NCI-H1092 (cell line): ENCODE measurements at places on chromosomes 7 and 10.
A peak's percentile ranks its signal among the peaks of the same experiment; 100 is the strongest.

DNA sequence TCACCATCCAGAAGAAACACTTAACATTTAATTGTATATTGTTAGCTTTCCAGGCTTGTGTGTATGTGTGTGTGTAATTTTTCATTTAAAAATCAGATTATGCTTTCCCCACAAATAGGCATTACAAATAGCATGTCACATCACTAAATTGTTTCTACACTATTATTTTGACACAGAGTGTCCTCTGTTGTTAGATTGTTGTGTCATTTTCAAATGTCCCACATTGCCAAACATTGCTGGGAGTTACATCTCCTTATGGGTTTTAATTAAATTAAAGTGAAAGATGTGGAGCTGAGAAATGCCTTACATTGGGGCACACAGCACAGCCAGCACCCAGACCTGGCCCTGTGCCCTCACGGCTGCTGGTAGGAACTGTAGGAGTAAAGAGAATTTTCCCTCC is 295.6 kb downstream of the ZEB1 start:
- no peak for DNase-seq

- no peak for DNase-seq
Observed at GRCh38 chr10:71836596-71836974, 14.5 kb downstream of the PSAP start.

DNA sequence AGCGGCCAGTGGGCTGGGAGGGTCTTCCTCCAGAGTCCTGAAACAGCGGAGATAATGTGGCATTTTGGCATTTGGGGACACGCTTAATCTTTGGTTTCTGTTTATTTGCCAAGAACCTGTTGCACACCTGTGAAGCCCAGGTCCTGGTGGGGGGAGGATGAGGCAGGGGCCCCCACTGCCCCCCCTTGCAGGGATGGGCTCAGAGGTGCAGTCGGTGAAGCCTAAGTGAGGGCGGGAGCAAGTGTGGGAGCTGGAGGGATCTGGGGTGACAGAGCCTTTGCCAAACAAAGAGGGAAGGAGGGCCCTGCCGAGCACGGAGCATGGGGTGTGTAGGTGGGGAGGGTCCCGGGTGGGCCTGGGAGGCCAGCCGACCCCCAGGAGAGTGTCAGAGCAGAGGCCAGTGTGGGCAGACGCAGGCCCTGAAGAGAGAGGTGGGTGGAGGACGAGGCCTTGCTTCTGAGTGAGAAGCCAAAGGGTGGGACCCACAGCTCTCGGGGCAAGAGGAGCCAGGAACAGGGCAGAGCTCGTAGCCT is 62.1 kb upstream of the ADGRA1 start:
- no peak for DNase-seq

DNA sequence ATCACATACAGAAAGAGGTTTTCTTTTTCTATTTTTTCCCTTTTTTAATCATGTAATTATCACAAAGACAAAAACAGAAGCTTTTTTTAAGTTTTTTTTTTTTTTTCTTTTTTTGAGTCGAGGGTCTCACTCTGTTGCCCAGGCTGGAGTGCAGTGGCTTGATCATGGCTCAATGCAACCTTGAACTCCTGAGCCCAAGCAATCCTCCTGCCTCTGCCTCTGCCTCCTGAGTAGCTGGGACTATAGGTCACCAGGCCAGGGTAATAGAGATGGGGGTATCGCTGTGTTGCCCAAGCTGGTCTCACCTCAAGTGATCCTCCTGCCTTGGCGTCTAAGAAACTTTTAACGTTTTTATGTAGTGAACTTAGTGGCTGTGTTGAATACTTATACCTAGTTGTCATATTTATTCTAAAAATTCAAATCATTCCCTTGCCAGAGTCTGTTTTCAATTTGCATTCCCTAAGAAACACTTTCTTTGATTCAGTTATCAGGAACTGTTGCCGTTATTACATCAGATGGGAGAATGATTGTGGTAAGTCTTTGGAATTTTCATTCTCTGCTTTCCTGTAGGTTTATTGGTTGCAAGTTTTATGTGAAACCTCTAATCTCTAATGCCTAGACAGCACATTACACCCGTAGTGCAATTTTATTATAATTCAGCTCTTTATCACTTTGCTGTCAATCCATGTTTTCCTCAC is 1.3 kb downstream of the LSM8 start:
- no peak for DNase-seq

GRCh38 chr7:55304018-55304762 is 60.9 kb upstream of the LANCL2 start:
- no peak for DNase-seq

DNA sequence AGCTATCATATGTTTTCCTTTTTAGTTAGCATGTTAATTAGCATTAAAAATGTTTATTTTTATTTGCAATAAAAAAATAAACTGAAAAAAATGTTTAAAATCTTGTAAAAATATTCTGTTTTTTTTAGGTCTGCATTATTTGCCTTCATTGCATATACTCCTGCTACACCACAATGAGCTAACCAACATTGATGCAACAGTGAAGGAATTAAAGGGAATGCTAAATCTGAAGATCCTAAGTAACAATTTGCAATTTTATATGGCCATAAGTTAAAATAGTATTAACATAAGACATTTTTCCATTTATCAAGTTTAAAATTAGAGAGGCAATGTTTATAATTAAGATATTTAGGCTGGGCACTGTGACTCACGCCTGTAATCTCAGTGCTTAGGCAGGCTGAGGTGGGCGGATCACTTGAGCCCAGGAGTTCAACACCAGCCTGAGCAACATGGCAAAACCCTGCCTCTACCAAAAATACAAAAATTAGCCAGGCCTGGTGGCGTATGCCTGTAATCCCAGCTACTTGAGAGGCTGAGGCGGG is 32.2 kb downstream of the LRRC72 start:
- DNase-seq, result no peak

DNA sequence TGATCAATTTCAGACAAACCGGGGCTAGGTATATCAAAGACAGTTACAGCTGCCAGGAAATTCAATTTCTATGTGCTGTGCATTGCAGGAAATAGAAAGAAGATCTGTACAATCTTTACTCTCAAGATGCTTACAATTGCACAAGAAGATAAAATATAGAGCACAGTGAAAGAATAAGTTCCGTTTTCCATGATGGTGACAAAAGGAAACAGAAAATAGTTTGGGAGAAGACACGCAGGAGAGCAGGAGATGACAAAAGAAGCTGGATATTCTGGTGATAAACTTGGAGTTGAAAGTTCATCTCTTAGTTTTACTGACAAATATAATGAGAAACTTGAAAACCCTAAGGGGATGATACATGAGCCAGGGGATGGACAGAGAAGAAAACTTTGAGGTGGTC is 646.0 kb downstream of the PARD3 start:
- DNase-seq, result no peak

GRCh38 chr10:105596749-105597148 is 955.7 kb downstream of the SORCS3 start:
- no peak for DNase-seq

DNA sequence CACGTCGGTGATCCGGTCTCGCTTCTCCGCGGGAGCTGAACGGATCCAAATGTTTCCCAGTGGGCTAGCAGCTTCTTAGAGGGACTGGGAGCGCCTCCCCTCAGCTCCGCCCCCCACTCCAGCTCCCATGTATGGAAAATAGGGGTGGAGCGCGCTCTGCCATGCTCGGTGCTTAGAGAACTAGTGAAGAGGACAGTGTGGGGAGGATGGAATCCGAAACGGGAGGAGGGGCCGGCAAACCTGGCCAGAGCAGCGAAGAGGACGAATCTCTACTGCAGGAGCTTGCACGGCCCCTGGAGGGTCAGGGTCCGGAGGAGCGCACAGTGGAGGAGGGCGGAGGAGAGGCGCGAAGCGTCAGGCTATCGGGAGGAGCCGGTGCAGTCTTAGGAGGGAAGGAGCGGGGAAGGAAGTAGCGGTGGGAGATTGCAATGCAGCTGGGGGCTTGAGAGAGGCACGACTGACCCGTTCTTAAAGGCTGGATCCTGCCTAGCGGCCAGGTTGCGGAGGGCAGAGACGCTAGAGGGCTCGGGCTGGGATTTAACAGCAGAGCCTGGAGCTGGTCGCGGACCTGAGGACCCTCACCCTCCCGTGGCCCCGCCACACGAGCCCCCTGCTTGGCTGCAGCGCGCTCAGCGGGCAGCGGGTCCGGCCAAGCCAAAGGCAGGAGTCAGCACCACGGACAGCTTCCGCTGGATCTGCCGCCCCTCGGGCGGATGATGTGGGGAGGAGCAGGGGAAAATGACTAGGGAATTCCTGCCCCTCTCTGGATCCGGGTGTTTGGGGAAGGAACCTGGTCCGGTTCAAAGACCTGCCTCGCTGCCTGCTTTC is at the start of gene PRLHR:
TSS of gene PRLHR (minus strand) at position 51 of the 828 bp plus-strand sequence. CDS start 404 bp downstream, outside the sequence.
- DNase-seq, result no peak

DNA sequence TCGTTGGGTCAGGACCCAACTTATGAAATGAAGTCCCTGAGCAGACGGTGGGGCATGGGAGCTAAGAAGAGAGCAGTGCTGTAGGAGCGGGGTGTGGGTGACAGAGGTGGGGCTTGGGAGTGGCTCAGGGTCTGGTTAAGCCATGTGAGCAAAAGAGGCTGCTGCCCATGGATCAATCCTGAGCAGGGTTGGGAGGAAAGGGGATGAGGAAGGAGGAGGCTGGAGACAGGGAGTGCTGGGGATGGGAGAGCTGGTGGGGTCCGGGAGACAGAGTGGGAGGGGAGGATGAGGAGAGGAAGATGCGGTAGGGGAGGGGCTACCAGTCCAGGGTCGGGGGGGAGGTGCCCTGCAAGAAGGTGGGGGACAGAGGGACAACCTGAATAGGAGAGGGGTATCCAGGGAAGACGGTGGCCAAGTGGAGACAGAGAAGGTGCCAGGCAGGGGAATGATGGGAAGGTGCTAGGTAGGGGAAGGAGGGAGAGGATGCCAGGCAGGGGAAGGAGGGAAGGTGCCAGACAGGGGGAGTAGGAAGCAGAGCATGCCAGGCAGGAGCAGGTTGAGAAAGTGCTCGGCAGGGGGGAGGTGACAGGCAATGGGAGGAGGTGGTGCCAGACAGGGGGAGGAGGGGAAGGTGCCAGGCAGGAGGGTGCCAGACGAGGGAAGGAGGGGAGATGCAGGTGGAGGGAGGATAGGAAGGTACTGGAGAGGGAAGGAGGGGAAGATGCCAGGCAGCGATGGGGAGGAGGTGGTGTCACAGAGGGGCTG is 27.5 kb upstream of the SMARCD3 start:
- DNase-seq, result no peak

DNA sequence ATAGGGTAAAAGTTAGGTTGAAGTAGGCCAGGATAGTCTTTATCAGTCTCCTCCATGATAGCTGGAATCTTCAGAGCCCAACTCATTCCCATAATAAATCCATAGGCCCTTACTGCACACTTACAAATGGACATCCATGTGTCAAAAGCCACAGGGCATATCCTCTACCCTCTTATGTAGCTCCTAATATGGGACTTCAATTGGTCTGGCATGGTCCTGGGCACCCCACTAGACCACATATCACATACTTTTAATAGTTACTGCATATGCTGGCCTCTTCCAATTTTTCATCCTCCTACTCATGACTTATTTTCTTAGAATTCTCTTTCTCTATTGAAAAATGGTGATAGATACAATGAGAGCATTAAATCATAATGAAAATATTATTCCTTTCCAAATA is 169.3 kb downstream of the MAGI2 start:
- no peak for DNase-seq

DNA sequence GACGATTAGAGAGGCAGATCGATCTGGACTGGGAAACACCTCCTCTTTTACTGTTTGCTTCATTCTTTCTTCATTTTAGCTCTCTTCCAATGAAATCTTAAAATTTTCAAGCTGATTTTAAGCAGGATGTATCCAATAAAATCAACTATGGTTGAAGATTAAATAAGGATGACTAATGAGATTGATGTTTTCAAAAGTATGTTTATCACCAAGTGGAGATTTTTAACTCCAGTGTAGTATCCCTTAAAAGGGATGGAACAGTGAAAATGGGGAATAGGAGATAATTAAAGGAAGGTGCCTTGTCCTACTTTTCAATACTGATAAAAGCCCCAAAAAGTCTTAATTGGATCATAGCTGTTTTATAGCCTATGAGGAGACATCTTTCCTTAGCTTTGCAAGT is 11.6 kb upstream of the LIPF start:
- DNase-seq, result no peak

- DNase-seq, result no peak
Observed at GRCh38 chr10:33631991-33632390, 297.5 kb upstream of the NRP1 start.

DNA sequence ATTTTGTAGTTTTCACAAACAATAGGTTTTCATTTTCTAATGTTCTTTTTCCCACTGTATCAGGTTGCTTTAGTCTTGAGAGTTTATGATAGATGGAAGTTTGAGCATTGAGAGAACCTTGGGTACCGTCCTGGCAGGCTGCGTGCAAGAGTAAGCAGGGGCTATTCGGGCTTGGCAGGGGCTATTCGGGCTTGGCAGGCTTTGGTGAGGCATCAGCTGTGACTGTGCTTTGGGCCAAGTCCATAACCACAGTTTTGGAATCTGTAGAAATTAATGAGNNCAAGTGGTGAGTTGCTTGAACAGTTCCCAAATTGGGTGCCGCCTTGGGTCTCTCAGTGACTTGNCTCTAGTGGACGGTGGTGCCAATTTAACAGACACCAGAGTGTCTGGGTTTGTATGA is 424.6 kb downstream of the PAXIP1 start:
- DNase-seq, result no peak

- DNase-seq, result peak; percentile 35
Observed at GRCh38 chr7:139753081-139753692, 24.6 kb downstream of the HIPK2 start.

GRCh38 chr10:77685432-77685831 is 47.8 kb upstream of the KCNMA1 start:
- DNase-seq, result peak; percentile 79

- no peak for DNase-seq
Observed at GRCh38 chr10:1205450-1206030, 149.4 kb downstream of the WDR37 start.

DNA sequence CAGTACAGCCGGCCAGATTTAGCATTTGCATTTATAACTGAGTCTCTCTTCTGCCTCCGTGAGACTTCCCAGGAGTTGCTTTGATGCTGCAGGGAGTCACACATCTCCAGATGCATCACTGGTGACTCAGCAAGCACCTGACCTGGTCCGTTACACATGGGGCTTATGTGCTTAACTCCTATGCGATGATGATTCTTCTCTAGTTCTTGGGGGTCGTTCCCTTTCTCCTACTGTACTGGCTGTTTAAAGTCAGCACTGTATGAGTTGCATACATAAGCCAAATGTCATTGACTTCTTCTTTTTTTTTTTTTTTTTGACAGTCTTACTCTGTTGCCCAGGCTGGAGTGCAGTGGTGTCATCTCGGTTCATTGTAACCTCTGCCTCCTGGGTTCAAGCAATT is 13.0 kb upstream of the AKR1E2 start:
- DNase-seq, result no peak

GRCh38 chr10:29621161-29621560 is 13.6 kb downstream of the SVIL start:
- DNase-seq, result no peak

GRCh38 chr10:11595395-11595692 is 16.1 kb downstream of the USP6NL start:
- no peak for DNase-seq

DNA sequence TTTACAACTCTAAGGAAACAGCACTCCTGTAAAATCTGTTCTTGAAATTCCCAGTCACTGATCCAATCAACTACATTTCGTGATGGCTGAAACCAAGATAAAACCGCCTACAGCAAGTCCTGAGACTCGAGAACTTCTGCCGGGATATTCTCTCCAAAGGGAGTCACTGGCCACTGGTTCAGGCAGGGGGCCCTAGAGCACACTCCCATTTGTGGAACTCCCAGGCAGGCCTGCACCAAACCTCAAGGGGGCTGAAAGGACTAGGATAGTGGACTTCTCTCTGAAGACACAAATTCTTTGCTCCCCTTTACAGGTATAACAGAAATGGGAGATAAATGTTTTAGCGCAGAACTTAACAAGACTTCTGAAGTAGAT is 16.3 kb downstream of the CYTH3 start:
- no peak for DNase-seq

GRCh38 chr10:60236869-60237524 is 152.7 kb downstream of the ANK3 start:
- no peak for DNase-seq
